Esophagus squamous epithelium (tissue), 5 donors: ENCODE measurements at places on chromosomes 7 and 10.

GRCh38 chr7:140771826-140772225 lies 75.3 kb downstream of the NDUFB2 start:
- no peak for DNase-seq

DNA sequence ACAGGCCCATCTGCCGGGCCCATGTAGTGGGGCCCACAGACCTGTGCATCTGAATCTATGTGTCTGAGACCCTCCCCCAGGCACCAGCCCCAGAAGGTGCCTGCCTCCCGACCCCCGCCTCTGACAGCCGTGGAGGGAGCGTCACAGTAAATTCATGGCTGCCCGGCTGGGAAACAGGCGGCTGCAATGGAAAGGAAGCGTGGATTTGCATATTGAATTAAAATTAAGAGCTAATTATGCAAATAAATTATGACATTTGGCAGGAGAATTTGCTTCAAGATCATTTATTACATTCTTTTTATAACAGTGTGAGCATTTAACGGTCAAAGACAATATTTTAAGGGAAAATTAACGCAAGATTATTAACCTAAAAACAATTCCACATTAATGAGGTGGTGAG lies 92.3 kb downstream of the HIF1AN start:
- no peak for DNase-seq

DNA sequence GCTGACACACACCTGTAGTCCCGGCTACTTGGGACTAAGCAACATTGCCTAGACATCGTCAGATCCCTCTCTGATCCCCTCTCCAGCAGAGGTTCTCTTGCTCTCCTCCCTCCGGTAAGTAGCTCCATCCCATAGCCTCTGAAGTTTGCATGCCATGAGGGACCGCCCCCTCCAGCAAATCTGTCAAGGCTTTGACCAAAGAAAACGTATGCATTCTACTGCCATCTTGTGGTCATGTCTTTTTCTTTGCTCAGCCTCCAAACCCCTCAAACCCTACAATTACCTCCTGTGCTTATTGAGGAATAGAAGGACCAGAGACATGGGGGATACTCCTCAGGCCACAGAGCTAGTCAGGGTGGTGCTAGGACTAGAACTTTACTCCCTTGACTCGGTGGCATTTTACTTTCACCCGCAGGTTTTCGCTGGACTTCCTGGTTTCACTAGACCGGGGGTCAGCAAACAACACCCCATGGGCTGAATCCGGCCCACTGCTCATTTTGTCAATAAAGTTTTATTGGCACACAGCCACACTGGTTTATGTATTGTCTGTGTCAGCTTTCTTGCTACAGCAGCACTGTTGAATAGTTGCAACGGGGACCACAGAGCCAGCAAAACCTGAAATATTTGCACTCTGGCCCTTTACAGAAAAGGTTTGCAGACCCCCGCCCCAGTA lies 202.6 kb upstream of the FOXK1 start:
- no peak for DNase-seq

DNA sequence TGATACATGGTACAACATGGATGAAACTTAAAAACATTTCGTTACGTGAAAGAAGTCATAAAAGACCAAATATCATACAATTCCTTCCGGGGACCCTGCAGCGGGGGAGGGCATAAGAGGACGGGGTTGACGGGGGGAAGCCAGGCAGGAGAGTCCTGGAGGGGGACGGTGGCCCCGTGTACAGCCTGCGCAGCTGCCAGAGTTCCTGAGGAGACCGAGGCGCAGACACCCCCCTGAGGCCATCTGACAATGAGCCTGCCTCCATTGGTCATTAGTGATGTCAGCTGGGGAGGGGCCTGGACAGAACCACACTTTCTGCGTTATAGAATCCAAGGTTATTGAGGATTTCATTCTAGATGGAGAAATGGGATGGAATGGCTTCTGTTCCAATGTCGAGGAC lies 47.2 kb downstream of the PRKAG2 start:
- DNase-seq, result no peak

DNA sequence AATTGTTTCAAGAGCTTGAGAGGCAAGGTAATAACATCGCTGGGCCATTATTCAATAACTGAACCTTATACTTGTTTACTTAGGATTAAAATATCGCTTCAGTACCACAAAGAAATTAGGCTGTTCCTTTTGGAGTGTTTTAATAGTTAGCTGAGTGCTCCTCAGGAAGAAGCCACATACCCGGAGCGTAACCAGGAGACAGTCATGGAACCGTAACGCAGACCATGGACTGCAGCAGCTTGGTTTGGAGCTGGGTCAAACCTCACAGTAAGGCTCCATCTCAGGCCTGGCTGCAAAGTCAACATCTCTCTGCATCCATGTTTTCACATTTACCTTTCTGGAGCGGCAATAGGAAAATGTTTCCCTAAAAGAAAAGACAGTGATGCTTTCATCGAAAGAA lies 599.0 kb downstream of the TNS3 start:
- DNase-seq, result no peak

GRCh38 chr7:157699357-157700013 lies 362.7 kb downstream of the DNAJB6 start:
- no peak for DNase-seq

- DNase-seq, result no peak
These were observed 396.3 kb upstream of the POM121L12 start for GRCh38 chr7:52639126-52639525.

DNA sequence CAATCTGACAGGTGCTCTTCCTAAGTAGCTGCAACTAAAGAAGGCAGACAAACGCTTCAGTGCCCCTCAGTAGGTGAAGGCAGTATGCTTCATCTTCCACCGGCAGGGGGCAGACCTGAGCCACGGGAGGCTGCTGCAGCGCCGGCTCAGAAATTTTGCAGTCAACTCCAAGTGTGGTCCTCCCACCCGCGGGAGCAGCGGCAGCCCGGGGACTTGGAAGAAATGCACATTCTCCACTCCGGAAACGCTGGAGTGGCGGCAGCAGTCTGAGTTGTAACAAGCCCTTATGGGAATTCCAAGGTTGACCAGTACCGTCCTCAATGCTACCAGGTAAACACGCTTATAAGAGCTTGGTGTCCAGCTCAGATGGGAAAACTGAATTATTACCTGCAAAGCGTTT lies 3.4 kb downstream of the IGFBP3 start:
- no peak for DNase-seq

DNA sequence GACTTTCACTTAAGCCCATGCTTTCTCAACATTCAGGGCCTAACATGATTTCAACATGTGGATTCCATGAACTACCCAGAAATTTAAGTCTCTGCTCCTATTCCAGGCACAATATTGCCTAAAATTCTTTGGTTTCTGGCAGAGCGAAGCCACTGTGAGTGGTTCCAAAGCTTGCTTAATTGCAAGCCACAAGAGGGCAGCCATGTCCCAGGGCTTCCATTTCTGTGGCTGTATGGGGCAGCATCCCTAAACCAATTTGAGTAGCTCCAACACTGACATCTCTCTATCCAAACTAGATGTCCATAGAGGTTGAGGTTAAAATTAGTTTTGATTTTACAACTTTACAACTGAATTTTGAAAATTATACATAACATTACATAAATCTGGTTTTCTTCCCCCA lies 56.3 kb upstream of the MDFIC start:
- no peak for DNase-seq

- no peak for DNase-seq
These were observed 20.7 kb upstream of the CACUL1 start for GRCh38 chr10:118775478-118775877.

DNA sequence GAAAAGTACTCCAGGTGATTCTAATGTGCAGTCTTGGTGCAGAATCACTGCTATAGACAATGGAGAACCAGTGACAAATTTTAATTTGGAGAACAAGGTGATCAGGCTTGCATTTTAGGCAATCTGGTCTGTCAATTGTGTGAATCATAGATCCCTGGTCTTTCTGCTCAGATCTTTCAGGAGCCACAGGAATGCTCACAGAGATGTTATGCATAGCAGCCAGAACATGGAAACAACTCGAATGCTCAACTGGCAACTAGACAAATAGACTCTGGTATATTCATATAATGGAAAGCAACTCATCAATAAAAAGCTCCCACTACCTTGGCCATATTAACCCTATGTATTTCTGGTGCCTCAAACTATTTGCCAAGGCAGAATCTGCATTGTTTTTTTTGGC lies 209.1 kb downstream of the PHF14 start:
- DNase-seq, result no peak

DNA sequence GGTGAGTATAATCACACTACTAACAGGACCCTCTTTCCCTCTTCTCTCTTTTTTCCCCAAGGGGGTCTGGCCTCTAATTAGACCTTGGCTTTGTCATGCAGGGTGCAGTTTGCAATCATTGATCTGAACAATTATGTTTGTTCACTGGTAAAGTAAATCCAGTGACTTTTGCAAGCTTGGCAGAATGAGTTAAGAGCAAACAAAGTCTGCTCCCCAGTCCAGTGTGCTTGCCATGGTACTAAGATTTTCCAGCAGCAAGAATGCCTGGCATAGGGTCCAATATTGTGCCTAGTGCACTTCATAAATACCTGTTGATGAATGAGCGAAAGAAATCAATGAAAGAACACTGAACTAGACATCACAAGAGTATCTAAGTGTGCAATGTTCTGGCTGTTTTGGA lies 43.9 kb downstream of the PLXDC2 start:
- no peak for DNase-seq

DNA sequence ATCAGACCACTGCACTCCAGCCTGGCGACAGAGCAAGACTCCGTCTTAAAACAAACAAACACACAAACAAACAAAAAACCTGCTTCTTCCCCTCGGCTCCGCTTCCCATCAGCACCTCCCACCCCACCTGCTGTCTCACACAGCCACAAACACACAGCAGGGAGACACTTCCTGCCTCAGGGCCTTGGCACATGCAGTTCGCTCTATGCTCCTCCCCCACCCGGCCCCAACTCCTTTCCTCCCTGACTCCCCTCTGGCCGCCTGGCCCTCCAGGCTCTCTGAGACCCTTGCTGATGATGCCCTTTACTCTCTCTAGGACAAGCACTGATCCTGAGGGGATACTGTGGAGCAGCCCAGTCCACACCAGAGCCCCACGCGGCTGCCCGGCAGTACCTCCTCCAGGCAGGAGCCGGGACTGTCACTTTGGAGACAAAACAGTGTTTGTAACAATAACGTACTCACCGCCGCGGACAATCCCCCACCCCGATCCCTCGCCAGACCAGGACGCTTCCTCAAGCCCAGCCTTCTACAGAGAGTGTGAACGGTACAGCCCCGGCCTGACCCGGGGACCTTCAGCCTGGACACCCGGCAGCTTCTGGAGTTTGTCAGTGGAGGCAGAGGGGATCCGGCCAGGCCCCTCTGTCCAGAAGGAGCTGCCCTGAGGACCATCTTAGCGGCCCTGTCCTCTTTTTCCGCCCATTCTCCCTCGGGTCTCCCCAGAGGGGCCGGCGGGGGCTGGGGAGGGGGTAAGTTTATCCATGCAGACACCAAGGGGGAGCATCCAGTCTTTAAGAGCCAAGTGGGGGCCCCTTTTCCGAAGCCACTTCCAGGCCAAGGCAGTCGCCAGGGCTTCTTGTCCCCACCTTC lies 50.0 kb upstream of the GTF2IRD1 start:
- no peak for DNase-seq

DNA sequence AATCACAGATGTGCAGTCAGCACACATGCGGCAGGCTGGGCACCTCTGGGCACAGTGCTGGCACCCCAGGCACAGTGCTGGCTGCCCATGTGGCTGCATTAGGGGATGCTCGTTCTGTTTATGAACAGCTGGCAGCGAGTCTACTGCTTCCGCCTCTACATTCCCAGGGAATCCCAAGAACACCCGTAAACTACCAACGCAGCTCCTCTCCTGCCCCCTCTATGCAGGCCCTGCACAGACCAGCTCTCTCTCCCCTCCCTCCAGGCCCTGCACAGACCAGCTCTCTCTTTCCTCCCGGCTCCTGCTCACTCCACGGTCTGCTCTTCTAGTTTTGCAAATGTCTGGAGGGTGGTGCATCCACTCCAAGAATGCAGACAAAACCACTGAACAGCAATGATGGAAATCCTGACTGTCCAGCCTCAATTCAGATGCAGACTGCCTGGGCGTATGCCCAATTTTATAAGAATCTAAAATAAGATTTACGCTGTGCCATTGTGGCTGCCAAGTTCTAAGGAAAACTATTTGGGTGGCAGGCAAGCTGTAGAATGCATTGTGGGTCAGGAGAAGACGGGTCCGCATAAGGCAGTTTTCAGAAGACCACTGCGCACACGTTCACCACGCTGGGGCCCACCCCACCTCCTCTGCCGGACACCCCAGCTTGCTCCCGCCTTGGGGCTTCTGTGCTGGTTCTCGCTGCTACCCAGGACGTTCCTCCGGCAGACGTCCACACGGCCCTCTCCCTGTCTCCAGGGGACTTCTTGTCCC lies 234.6 kb downstream of the ZMYND11 start:
- DNase-seq, result no peak

- DNase-seq, result no peak
These were observed 283.3 kb upstream of the PRKCQ start for GRCh38 chr10:6863381-6863780.

DNA sequence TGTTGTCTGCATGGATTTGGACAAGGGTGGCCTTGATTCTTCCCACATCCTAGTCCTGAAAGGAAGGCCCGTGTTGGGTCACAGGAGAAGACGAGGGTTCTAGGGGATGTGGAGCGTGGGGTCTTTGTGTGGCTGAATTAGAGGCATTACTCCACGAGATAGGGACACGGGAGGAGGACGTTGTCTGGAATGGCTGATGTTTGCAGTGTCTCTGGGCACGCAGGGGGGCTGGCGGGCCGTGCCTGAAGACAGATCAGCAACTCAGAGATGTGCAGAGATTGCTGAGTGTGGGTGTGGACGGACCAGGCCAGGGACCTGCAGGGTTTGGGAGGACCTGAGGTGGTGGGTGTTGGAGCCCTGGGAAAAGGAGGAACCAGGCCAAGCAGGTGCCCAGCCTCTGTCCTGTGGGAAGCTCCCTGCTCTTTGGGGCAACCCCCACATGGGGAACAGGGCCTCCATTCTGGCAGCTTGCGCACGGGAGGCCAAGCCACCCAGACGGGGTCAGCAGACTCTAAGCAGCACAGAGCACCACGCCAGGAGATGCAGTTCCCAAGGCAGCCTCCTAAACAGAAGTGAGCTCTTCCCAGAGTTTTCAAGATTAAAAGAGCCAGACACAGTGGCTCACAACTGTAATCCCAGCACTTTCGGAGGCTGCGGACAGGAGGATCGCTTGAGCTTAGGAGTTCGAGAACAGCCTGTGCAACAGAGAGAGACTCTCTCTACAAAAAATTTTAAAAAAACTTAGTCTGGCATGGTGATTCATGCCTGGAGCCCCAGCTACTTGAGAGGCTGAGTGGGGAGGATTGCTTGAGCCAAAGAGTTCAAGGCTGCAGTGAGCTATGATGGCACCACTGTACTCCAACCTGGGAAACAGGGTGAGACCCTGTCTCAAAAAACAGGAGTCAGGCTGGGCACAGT lies 71.0 kb upstream of the GTF2I start:
- no peak for DNase-seq

GRCh38 chr10:3263082-3263481 lies 90.5 kb upstream of the PITRM1 start:
- no peak for DNase-seq

GRCh38 chr10:131921184-131921583 lies 20.4 kb downstream of the PPP2R2D start:
- no peak for DNase-seq

GRCh38 chr7:91942312-91942711 lies 1.6 kb downstream of the AKAP9 start:
- no peak for DNase-seq

- DNase-seq, result no peak
These were observed 67.5 kb downstream of the WIPF3 start for GRCh38 chr7:29873644-29874294.

- DNase-seq, result no peak
These were observed 409.4 kb upstream of the FZD8 start for GRCh38 chr10:36051500-36051991.
